ENCODE measurements at places on chromosomes 11 and 22.

DNA sequence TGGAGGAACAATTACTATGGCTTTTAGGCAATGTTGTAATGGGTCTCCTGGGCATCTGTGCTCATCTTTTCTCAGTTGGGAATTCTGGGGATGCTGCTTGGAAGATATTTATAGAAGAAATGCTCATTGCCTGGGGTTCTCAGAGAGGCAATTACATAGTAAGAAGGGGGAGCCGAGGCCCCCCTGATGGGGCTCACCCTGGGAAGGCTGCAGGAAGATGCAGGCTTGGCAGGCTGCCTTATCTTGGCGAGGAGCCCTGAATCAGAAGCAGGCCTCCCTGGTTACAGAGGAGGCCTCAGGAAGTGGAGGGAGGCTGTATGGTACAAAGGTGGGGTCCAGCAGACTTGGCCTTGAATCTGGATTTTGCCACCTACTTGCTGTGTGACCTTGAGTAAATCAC lies 60.6 kb upstream of the CRYBB3 start:
- DNase-seq = no peak

- DNase-seq = no peak
Measured at GRCh38 chr22:50308986-50309600, 1.6 kb upstream of the PLXNB2 start.

DNA sequence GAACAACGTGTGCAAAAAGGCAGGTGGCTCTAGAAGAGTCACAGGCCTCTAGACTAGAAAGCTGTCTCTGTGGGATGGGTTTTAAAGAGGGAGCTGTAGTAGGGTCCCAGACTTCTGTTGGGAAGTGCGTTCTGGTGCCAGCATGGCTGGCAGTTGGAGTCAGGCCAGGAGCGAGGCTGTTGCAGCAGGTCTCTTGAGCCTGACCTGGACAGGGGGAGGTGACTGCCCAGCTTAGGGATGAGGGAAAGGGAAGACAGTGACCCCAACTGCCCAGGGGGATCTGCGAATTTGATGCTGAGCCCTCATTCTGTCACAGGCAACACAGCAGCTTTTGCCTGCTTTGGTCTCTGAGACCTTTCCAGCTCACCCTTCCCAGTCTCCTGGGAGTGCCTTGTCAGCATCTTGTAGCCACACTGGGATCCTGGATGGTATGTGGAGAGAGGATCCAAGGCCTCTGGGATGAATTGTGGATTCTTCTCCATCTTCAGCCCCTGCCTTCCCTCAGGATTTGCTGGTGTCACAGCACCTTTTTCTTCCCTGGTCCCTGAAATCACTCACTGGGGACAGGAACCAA lies 3.4 kb downstream of the TSKU start:
- no peak for DNase-seq

GRCh38 chr11:61543606-61544306 lies 35.2 kb downstream of the LRRC10B start:
- no peak for DNase-seq

DNA sequence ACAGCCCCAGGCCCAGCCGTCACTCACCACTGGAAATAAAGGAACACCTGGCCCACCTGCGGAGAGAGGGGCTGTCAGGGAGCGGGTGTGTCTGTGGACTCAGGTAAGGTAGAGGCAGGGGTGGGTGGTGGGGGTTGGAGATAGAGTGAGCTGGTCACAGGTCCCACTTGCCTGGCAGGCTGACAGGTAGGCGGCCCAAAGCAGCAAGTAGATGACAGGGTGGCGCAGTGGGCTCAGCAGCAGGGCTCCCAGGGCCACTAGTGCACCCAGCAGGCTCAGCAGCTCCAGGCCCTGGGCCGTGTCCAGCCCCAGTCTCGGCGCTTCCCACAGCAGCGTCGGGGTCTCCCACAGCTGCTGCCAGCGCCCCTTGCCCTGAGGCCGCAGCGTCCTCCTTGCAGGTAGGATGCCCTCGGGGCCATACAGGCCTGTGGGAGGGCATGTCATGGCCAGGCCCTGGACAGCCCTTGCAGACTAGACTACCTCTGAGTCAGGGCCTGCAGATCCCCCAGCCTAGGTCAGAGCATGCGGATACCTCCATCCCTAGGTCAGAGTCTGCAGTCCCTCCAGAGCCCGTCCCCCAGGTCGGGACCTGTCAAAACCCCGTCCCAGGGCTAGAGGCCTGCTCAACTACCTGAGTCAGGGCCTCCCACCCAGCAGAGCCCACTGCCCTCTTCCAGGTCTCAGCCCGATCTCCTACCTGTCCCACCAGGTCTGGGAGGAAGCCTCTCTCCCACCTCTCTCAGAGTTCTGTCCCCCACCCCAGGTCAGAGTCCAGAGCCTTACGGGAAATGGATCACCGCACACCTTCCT lies 686 bp downstream of the LMF2 start:
- no peak for DNase-seq

DNA sequence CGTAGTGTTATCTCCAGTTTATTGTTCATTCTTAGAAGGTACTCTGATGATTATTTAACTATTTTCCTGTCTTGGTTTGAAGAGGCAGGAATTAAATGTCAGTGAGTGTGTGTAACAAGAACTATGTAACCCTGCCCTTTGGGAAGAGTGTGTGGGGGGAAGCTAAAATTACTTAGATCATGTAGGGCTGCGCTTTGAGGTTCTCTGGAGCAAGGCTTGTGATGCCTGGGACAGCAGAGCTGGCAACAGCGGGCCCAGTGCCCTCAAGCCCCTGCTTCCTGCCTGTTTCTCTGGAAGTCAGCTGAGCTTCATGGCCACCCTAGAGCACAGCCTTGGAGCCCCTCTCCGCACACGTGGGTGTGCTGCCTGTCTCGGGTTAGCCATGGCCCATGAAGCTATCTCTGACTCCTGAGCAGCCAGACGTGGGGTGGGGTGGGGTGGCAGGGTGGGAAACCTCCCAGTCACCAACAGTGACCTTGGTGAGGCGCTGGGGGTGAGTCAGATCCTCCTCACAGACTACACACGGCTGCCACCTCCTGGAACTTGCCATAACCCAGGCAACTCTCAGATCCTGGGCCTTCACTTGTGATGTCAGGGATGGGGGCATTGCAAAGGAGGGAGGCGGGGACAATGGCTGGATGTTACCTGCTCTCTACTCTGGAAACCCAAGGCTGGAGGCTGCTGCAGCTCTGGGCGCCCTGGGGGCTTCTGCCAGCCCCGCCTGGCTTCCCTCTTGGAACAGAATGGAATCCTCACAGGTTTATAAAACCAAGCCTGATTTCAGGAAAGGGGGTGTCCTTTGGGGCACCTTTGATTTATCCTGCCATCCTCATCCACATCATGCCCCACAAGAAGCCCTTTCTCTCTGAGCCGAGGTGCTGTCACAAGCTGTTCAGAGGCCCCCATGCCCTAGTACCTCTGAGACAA lies 88.6 kb downstream of the SNX19 start:
- peak; percentile 96 for DNase-seq

GRCh38 chr11:121581607-121582006 lies 128.8 kb upstream of the SORL1-AS1 start:
- no peak for DNase-seq

- DNase-seq = no peak
Measured at GRCh38 chr11:39690856-39691255, 1768.6 kb downstream of the LRRC4C start.

DNA sequence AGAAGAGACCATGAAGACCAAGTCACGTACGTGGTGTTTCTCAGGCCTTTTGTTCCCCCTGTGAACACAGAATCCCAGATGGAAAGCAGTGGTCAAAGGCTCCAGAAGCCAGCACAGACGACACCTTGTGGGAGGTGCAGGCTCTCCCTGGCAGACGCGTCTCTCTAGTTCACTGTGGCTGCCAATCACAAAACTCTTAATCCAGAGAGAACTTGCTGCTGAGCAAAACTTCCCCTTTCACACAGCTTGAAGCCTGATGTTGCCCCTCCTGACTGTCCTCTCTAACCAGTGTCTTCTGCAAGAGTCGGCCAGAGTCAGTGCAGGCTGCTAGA lies 67.1 kb downstream of the PIWIL3 start:
- DNase-seq = peak; percentile 59

DNA sequence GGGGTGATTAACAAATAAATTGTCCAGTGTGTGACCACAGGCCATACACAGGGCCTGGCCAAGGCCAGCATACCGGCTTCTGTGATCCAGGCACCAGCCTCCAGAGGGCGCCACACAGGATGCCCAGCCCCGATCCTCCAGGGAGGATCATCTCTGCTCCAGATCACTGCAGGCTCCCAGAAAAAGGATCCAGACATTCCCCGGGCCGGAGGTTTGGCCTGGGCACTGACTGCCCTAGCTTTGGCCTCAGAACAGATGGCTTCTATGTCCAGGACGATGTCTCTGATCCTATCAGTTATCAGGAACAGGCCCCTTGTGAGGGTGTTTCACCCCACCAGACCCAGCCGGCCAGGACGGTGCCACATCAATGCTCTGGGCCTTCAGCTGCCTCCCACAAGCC lies 74.5 kb upstream of the LMO1 start:
- peak; percentile 62 for DNase-seq

DNA sequence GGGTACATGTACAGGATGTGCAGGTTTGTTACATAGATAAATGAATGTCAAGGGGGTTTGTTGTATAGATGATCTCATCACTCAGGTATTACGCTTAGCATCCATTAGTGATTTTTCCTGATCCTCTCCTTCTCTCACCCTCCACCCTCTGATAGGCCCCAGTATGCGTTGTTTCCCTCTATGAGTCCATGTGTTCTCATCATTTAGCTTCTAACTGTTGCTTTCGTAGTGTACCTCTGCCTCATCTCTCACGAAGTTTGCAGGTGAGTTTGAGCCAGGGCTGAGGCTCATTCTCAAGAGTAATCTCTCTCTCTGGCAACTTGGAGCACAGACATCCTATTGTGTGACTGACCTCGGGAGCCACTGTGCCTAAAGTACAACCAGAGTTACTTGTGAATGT lies 4.7 kb upstream of the HBE1 start:
- peak; percentile 58 for DNase-seq

DNA sequence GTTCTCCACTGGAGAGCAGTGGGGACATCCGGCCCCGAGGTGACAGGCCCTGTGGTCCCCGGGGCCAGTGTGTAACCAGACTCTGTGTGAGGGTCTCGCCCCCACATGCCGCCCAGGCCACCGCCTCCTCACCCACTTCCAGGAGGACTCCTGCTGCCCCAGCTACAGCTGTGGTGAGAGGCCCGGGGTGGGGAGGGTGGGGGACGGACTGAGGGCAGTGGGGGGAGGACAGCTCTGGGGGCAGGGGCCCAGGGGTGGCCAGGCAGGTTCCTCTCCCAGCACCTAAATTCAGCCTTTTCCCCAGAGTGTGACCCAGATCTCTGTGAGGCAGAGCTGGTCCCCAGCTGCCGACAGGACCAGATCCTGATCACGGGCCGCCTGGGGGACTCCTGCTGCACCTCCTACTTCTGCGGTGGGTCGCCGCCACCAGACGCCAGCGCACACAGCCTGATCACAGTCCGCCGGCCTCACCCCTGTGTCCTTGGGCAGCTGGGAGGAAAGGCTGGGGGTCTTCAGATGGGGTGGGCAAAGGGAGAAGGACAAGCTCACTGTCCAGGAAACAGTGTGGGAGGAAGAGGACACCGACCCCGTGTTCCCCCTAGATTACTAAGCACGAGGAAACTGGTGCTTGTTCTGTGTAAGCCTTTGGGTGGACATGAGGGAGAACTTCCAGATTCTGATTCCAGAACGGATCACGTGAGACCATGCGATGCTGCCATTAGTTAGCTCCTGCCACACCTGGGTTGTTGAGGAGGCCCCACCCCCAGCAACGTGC lies 84.4 kb upstream of the MYOD1 start:
- DNase-seq = no peak

DNA sequence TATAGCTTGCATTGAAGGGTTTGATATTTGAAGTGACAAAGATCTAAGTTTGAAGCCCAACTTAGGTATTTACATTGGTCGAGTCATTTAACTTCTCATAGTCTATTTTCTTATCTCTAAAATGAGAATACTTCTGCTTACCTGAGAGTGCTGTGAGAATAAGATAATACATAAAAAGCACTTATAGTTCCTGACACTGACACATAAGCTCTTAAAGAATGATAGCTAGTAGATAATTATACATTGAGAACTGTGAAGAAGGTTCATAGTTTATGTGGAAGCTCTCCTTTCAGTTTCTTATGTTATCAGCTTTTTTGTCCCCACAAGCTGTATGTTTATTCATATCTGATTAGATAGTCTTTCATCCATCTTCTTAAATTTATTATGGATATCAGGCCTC lies 4.8 kb downstream of the PPME1 start:
- DNase-seq = no peak

DNA sequence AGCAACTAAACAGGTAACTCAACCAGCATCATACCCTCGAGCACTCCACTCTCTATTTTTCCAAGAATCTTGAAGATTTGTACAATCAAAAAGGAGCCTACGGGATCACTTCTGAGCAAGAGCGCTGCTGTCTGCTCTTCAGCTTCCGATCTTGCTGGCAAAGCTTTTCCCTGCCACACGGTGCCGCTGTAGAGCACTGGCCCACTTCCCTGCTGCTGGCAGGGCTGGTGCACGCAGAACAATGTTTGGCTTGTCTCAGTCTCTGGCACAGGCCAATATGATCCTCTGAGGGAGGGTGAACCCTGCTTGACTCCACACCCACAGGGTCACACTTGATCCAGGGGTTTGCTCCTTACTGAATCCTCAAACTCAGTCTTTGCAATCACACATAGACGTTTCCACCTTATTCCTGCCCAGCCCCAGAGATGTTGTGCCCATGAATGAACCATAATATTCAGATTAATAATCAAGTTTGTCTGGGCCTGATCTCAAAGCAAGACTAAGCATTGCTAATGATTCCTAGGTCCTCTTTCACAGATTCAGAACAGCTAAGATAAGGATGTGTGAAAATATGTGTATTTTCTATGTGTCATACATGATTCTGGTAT lies 536.6 kb downstream of the SOX6 start:
- peak; percentile 68 for DNase-seq

- DNase-seq = peak; percentile 50
Measured at GRCh38 chr11:66904055-66904454, 47.2 kb downstream of the LRFN4 start.
